Fibroblast of lung (primary cell): ENCODE measurements at places on chromosomes 5 and 9. TPM values are rescaled to one million over a fixed set of nuclear protein-coding genes. Genes with fewer than 3 reads are reported as not detected.

DNA sequence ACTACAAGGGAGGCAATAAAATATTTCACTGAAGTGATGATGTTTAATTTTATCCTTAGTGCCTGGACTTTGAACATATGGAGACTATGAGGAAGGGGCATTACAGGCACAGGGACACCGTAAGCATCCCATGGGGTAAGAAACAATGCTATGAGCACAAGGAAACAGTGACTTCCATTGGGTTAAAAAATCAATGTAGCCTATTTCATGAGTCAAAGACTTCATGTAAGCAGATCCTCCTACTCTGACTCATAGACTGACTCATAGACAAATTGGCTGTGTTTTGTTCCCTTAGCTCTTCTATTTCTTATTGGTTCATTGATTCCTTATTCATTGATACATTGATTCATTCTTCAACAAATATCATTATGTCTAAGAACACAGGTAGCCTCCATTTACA lies 351.0 kb downstream of the PRELID2 start:
- DNase-seq = peak; percentile 86

DDX4 gene
- not detected in 2 replicates for polyA plus RNA-seq

BTNL8 gene
- not detected in 2 replicates for polyA plus RNA-seq

- peak; percentile 94 for DNase-seq
Measured at GRCh38 chr5:150142959-150143349, 12.7 kb downstream of the PDGFRB start.

DNA sequence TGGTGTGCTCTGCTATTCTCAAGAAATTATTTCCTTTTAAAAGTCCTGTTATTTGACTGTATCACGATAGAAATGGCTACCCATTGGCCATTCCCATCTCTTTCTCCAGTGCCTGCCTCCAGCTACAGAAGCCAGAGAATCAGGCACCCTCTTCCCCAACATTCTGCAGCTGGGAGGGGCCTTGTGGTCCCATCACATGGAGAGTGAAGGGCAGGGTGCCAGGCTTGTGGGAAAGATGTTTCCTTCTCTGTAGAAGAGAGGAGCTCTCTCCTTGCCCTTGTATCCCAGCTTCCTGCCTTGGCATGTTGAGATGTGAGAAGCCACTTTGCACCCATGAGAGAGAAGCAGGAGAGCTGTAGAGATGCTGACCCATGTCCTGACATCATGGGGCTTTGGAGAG lies 465.0 kb downstream of the MTRR start:
- DNase-seq = no peak

- no peak for DNase-seq
Measured at GRCh38 chr5:37873988-37874387, 34.1 kb upstream of the GDNF start.

GRCh38 chr5:21236971-21237427 lies 1249.0 kb upstream of the CDH18 start:
- peak; percentile 63 for DNase-seq

GRCh38 chr9:80375477-80375876 lies 803.7 kb downstream of the TLE4 start:
- DNase-seq = no peak

DNA sequence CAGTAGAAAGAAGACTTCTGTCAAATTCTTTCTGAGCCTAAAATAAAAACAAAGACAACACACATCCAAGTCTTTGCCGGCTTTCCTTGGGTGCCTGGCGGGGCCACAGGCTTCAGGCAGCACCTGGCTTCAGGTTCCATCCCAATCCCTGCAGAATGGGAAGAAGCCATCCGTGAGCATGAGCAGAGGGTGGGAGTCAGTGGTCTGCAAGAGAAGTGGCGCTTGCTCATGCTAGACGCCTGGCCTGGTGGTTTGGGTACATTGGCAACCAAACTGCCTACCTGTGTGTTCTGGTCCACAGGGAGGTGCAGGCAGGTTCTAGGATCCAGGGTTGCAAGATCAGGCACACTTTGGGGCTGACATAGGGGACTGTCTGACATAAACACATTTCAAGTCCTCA lies 47.6 kb upstream of the RETREG1 start:
- no peak for DNase-seq

DNA sequence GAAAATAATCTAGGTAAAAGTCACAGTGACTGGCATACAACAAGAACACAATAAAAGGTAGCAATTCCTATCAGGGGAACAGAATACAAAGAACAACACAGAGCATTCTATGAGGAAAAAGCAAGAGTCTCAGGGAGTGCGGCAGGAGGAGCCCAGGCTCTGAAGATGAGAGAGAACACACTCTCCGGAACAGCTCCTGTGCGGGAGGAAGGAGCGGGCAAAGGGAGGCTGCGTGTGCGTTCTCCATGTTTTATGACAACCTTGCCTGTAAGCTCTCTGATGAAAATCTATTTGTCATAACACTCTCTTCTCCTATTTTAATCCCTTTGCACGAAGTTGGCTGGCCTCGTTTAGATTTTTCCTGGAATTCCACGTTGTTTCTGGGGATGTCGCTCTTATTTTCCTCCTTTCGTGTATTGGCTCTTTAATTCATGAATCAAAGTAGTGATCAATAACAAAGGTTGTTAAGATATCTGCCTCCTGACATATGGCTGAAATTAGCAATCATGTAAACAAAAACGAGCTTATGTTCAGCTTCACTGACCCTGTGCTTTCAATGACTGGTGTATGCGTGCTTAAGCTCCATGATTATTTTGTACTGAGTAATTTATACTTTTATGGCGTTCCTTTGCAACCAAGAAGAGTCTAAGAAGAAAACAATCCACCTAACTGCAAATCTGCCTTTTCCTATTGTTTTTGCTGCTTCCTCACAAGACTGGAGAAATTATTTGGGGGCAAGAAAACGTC lies 109.5 kb downstream of the MYO10 start:
- DNase-seq = no peak

DNA sequence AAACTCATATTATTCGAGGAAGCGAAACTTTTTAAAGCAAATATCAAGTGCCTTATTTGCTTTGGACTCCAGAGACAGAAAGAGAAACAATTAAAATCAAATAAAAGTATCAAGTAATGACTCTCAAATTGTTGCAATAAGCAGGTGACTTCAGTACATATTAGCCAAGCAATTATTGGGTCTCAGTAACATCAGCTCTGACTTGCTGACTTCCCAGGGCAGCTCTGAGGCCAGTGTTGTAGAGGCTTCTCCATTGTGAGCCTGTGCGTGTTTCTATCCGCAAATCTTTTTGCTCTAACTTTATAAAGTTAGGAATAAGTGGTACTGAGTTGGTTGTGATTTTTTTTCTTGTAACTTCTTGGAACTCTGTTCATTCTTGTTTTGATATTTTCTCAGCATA lies 186.8 kb upstream of the PRLR start:
- no peak for DNase-seq

CDO1 gene
- 0.85 and 2.2 TPM in 2 replicates for polyA plus RNA-seq

GRCh38 chr9:105297442-105298075 lies 53.1 kb downstream of the SLC44A1 start:
- DNase-seq = no peak

CDH10 gene
- polyA plus RNA-seq = 0.09 TPM in 1 of 2 replicates, not detected in the other

DNA sequence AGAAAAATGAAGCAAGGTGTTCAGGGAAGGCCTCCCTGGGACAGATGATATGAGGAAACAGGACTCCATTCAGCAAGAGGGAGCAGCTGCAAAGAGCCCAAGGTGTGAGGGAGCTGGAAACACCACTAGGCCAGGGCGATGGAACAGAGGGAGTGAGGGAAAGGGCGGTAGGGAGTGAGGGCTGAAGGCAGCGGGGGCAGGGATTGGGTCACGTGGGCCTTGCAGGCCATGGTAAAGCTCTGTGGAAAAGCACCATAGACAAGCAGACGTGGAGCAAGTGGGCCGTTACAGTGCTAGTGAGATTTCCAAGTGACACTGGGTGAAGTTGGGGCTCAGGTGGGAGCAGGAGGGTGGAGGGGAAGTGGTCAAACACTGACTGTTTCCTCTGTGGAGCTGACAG lies 10.8 kb upstream of the PRRC1 start:
- DNase-seq = no peak

DNA sequence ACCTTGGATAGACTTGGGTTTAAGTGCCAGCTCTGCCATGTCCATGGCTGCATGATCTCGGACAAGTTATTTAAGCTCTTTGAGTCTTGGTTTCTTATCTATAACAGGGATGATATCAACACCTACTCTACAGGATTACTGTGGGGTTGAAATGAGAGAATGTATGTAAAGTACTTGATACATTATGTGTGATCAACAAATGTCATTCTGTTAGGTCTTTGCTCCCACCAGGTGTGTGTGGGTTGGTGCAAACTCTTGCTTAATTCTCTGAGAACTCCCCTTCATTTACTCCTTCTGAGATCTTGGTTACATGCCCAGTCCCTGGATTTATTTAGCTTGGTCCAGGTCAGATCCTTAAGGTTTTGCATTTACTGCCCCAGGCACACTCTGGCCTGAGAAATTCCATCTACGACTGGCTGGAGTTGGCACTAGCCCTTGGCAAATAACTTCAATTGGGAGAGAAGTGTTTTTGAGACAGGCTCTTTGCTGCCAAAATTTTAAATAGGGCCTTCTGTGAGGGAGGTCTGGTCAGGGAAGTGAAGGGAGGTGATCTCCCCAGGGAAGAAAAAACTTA lies 63.5 kb upstream of the KLF9 start:
- no peak for DNase-seq

PITX1 gene
- polyA plus RNA-seq = 1.7 and 7.0 TPM in 2 replicates

KIF4B gene
- polyA plus RNA-seq = 0.01 and 0.02 TPM in 2 replicates

DNA sequence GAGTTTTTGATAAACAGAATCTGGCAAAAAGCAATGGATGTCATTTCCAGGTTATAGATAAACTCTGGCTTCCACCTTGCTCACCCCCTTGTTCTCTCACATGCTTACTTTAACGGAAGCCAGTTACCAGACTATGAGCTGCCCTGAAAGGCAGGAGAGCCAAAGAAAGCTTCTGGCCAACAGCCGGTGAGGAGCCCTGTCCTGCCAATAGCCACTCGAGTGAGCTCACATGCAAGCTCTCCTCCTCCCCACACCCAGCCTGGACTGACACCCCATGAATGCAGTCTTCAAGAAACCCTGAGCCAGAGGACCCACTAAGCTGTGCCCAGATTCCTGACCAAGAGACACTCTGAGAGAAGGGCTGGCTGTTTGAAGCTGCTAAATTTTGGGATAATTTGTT lies 14.4 kb upstream of the SMIM15 start:
- no peak for DNase-seq

DNA sequence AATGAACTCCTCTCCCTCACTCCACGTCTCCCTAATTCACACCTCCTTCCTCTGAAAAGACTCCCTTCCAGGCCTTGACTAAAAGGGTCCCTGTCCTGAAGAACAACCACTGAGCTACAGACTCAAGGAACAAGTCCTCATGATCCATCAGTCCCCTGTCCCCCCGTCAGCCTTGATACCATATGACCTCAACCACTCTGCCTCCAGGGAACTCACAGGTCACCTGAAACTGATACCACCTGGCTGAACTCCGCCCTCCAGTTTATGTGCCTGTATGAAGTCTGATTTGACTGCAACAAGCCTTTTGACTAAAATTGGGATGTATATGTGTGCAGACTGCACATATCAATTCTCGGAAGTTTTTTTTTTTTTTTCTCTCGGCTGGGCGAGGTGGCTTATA lies 88.7 kb downstream of the UGCG start:
- no peak for DNase-seq

KCNN2 gene
- 0.08 and 1.2 TPM in 2 replicates for polyA plus RNA-seq

GRCh38 chr5:1526681-1527131 lies 2.9 kb upstream of the LPCAT1 start:
- DNase-seq = no peak

DNA sequence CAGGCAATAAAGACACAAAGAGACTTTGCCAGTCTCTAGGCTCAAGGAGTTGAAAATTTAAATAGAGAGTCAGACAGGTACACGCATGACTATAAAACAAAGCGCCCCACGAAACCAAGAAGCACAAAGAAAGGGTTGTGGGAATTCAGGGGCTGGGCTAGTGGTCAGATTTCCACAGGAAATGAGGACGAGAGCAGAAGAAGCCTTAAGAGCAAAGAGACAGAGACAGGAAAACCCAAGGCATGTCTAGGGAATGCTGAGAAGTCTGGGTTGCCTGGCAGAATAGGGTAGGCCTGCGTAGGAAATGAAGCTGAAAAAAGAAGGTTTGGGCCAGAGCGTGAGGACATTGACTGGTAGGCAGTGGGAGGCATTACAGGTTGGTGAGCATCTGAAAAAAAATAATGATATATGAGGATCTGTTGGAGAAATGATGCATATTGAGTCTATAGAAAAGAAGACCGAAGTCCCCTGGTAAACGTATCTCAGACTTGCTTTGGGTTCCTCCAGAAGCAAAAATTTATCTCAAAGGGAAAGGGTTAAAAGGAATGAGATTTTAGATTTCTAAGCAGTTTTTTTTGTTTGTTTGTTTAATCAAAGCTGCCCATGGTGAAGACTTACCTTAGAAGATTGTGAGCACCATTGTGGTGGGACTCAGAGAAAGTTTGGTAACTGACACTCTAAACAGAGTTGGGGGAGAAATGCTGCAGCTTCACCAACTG lies 51.8 kb downstream of the SLC1A3 start:
- DNase-seq = no peak

- DNase-seq = peak; percentile 37
Measured at GRCh38 chr9:112848316-112849151, 42.1 kb downstream of the SLC46A2 start.

- DNase-seq = no peak
Measured at GRCh38 chr5:174325961-174326360, 280.5 kb downstream of the NSG2 start.

GRCh38 chr9:4099976-4100735 lies 199.7 kb downstream of the GLIS3 start:
- no peak for DNase-seq

ADCY2 gene
- polyA plus RNA-seq = 0.05 and 0.11 TPM in 2 replicates

GRCh38 chr5:74149395-74149794 lies 491.1 kb downstream of the ENC1 start:
- peak; percentile 93 for DNase-seq

LCN10 gene
- not detected in 2 replicates for polyA plus RNA-seq

DNA sequence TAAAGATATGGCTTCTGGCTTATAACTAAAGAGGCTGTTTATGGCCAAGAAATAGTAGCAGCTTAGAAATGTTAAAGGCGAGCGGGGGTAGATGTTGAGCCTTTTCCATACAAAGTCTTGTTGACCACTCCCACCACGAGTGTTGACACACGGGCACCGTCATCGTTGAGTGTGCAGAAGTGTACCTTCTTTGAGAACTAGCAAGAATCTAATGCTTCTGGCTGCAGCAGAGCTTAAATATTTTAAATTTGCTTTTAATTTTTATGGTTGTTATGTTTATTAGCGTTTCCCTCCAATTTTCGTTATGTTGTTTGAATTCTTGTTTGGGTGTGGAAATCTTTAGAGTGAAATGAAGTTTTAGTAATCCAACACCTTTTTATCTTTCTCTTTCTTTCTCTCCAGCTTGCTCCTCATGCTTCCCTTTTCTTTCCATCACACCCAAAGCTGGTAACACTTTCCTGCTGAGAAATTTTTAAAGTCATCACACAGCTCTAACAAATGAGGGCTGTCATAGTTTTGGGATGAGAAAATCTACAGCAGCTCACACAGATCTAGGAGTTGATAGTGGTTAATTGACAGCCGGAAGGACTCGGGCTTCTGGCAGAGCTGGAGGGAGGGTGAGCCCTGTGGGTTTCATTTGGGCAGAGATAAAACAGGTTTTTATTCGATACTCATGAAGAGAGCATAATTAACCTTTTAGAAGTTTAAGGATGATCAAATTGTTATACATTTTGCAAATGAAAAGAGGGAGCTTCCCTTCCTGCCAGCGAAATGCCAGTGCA lies 120.1 kb upstream of the ZNF608 start:
- peak; percentile 63 for DNase-seq

ADAMTS19 gene
- polyA plus RNA-seq = 0.09 TPM in 2 replicates

GRCh38 chr9:16236311-16236710 lies 634.2 kb downstream of the BNC2 start:
- DNase-seq = peak; percentile 92

CHSY3 gene
- 0.51 and 0.76 TPM in 2 replicates for polyA plus RNA-seq
